ENCODE measurements at places on chromosomes 11 and 22.

DNA sequence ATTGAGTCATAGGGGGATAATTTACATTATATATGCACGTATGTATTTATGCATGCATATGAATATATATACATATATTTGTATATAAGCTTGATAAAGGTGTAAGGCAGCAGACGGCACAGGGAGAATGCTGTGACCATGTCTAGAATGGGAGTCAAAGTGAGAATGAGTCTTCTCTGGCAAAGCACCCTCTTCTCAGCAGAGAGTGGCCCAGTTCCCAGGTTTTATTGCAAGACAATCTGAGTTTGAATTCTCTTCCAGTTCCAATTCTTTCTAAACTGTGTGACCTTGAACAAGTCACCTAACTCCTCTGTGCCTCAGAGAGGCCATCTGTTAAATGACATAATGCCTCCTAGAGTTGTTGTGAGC is 13.8 kb downstream of the EHF start:
- no peak for DNase-seq

DNA sequence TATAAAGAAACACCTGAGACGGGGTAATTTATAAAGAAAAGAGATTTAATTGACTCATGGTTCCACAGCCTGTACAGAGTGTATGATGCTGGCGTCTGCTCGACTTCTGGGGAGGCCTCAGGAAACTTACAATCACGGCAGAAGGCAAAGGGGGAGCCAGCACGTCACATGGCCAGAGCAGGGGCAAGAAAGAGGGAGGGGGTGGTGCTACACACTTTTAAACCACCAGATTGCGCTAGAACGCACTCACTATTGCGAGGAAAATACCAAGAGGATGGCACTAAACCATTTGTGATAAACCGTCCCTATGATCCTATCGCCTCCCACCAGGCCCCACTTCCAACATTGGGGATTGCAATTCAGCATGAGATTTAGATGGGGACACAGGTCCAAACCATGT is 79.7 kb upstream of the CARD18 start:
- peak; percentile 14 for DNase-seq

DNA sequence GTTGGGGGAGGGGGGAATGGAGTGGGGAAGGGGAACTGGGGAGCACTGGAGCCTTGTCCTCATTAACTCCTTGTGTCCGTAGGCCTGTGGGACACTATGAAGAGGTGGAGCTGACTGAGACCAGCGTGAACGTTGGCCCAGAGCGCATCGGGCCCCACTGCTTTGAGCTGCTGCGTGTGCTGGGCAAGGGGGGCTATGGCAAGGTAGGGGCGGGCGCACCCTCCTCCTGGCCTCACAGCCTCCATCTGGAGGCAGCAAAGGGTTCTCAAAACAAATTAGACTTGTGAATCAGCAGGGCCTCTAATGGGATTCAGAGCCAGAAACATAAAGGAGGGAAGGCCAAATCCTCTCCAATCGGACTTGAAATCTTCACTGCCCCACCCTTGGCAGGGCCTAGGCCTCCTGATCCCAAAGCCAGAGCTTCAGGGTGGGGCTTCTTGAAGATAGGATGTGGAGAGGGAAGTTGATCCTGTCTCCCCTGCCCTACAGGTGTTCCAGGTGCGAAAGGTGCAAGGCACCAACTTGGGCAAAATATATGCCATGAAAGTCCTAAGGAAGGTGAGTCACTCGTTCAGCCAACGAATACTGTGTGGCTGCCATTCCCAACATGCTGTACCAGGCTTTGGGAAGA is 859 bp downstream of the RPS6KB2 start:
- DNase-seq, result no peak

DNA sequence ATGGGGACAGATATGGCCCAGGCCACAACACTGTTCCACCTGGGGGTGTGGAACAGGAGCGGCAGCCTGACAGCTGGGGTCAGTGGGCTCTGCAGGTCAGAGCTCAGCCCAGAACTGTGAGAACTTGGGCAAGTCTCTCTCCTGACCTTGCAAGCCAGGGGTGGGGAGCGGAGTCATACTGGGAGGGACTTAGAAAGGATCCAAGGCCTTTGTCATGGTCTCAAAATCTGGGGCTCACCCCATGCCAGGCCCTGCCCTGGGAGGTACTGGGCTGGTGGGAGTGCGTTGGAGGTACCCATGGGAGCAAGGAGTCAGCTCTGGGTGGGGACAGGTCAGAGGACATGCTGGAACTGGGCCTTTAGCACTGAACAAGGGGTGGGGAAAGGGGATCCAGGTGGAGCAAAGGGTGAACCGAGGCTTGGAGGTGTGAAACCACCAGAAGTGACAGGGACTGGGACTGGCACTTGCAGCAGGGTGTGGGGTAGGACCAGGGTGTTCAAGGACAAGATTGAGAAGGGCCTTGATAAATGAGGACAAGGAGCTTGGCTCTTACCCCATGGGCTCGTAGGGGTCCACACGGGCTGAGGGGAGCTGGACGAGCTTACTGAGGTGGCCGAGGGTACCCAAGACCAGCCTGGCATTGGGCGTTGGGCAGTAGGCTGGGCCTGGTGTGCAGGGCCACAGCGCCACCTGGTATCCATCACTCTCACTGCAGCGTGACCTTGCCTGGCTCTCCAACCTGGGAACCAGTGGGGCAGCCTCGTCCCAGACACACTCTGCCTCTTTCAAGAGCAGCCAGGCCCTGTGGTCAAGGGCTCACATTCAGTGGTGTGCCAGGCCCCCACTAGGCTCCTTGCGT is 7.4 kb upstream of the PMM1 start:
- peak; percentile 49 for DNase-seq

DNA sequence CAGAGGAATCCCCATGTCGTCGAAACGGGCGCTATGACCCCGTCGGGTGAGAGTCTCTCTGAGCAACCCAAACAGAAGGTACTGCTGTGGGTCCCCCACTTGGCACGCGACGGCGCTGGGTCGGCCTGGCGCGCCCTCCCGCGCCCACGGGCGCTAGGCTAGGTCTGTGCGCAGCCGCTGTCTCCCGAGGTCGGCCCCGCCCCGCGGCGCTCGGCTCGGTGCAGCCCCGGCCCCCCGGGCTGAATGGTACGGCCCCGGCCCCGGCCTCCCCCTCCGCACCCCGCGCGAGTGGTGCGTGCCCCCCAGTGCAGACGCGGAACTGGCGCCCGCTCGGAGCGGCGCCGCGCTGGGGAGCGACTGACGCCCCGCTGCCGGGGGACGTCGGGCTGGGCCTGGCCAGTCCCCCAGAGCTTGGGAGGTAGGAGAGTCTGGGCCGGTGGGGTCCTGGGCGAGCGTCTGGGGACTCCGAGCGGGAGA is at the start of gene MADD:
Gene MADD (plus strand): TSS at position 305 of the 477 bp plus-strand sequence.
- peak; percentile 99 for DNase-seq

GRCh38 chr11:80960381-80961029 is 1519.7 kb upstream of the TENM4 start:
- no peak for DNase-seq

DNA sequence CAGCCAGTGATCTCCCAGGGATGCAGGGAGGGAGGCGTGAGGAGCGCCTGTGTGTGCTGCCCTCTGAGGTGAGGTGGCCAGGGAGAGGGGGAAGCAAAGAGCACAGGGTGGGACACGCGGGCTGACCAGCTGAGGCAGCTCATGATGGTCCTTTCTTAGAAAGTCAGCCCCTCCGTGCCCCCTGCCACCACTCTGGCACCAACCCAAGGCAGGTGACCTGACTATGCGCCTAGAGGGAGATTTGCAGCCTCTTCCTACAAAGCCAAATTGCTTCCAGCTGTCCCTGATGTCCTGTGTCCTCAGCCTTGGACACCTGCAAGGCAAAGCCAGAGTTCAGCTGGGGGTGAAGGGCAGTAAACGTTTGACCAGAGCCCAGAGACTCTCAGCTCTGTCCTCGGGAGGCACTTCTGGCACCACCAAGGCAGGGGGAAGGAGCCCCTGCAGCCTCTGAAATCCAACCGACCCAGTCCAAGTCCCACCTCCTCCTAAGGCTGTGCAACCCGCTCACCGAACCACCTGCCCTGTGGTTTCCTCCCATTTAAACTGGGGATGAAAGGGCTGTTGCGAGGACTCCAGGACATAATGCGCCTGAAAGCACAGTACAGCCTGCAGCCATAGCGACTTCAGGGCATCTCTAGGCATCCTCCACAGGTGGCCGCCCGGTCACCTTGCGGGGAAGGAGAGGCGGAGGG is 26.8 kb downstream of the CD5 start:
- DNase-seq, result no peak

GRCh38 chr11:126416542-126417090 is 61.1 kb downstream of the ST3GAL4 start:
- DNase-seq, result peak; percentile 91

DNA sequence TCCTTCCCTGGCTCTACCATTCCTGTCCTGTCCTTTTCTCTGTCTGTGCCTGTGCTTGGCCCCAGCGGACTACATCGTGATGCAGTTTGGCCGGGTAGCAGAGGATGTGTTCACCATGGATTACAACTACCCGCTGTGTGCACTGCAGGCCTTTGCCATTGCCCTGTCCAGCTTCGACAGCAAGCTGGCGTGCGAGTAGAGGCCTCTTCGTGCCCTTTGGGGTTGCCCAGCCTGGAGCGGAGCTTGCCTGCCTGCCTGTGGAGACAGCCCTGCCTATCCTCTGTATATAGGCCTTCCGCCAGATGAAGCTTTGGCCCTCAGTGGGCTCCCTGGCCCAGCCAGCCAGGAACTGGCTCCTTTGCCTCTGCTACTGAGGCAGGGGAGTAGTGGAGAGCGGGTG is 20.4 kb downstream of the TUB start:
- DNase-seq, result no peak
